ENCODE measurements at places on chromosomes 5 and 9.
A peak's percentile ranks its signal among the peaks of the same experiment; 100 is the strongest.

GRCh38 chr5:128684961-128685360, 146.9 kb upstream of the FBN2 start:
- DNase-seq: no peak

DNA sequence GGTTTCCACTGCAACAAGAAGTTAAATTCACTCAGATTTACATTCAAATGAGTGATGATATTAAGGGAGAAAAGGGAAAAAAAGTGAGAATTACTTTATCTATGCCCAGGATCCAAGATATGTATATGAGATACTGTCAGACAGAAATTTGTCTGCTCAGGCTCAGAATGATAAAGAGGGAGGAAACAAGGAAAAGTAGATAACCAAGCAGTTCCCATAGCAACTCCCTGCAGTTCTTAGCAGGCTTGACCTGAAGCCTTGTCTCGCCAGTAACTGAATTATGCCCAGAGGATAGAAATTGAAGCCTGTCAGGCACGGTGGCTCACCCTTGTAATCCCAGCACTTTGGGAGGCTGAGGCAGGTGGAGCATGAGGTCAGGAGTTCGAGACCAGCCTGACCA, 304.4 kb downstream of the TLE1 start:
- no peak for DNase-seq

GRCh38 chr9:6128030-6128429, 87.6 kb upstream of the IL33 start:
- DNase-seq: no peak

GRCh38 chr5:144219869-144220268, 49.2 kb downstream of the KCTD16 start:
- DNase-seq: no peak

DNA sequence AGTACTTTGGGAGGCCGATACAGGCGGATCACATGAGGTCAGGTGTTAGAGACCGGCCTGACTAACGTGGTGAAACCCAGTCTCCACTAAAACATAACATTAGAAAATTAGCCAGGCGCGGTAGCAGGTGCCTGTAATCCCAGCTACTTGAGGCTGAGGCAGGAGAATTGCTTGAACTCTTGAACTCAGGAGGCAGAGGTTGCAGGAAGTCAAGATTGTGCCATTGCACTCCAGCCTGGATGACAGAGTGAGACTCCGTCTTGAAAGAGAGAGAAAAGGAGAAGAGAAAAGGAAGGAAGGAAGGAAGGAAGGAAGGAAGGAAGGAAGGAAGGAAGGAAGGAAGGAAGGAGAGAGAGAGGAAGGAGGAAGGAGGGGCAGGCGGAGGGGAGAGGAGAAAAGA, 45.1 kb downstream of the MYO10 start:
- no peak for DNase-seq

DNA sequence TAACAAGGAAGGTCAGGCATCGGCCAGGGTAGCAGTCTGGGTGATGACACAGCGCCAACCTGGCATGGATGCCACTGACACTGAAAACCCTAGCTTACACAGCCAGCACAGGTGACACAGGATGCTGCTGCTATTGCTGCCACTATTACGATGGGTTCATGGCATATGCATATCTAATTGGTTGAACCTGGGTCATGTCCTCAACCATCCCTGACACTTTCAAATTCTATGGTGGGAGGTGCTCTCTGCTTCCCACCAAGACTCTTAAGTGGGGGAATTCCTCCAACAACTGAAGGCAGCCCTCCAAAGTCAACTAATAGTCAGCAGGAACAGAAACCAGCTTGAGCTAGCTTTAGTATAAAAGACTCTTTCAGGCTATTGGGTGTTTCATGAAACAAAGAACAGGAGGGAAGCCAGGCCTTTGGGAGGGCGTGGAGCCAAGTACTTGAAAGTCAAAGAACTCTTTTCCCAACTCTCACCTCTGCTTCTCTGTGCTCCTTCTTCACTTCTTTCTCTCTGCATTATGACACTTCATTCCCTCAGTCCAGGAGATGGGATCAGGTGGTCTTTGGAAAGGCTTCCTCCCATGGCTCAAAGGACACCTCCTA, 21.3 kb downstream of the PTTG1 start:
- DNase-seq: no peak

GRCh38 chr5:132183723-132184122, 43.9 kb downstream of the P4HA2 start:
- DNase-seq: no peak

DNA sequence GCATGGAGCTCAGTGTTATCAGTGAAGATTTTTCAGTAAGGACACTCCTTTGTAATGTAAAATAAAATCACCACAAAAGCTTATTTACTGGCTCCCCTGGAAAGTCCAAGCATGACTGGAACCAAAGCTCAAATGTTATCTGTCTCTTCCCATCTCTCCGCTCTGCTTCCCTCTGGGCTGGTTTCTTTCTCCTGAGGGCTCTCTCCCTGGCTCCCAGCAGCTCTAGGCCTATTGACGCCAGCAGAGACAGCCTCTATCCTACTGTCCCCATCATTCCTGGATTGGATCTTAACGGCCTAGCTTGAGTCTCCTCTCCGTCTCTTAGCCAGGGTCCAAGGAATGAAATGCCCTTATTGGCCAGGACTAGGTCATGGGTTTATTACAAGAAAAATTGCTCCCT, 86.1 kb downstream of the TMEM167A start:
- DNase-seq: no peak

- DNase-seq: peak; percentile 75
Measured at GRCh38 chr9:33159777-33160127, 7.4 kb downstream of the B4GALT1 start.

GRCh38 chr5:159912033-159912800, 4.1 kb upstream of the ADRA1B start:
- no peak for DNase-seq

GRCh38 chr9:98860871-98861293, 53.4 kb downstream of the GALNT12 start:
- DNase-seq: peak; percentile 52

- peak; percentile 38 for DNase-seq
Measured at GRCh38 chr5:121251954-121252353, 599.7 kb upstream of the FTMT start.

DNA sequence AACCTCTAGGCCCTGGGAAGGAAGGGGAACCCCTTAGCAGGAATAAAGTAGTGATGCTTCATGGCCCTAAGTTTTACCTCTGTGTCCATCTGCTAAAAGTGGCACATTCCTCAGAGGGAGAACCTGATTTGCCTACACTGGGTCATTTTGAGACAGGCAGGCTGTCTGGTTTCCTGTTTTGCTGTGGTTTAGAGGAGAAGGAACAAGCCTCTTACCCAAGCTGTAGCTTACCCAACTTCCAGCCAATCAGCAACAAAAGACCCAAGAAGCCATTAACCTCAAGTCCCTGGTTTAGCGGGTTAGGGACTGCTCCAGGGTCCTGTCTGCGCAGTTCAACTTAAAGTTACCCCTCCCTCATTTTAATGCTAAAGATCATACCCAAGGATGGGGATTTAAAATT, 411.0 kb downstream of the MAT2B start:
- peak; percentile 19 for DNase-seq

DNA sequence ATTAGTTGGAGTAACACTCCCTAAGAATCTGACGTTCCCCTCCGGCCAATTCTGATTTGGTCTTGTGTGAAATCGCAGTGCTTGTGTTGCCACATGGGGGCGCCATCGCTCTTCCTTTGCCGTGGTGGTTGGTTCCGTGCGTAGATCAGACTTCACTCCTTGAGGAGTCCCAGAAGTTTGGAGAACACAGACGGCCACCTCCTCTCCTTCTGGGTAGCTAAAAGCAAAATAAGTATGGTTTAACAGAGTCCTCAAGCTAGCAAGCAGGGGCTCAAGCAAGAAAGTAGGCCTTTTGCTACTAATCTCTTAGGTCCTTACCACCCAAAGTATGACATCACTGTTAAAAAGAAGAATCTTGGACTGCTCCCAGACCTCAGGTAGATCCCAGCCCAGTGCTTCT, 59.5 kb downstream of the HSPA4 start:
- DNase-seq: peak; percentile 44

GRCh38 chr5:131406975-131407638, 143.3 kb downstream of the CDC42SE2 start:
- DNase-seq: no peak

DNA sequence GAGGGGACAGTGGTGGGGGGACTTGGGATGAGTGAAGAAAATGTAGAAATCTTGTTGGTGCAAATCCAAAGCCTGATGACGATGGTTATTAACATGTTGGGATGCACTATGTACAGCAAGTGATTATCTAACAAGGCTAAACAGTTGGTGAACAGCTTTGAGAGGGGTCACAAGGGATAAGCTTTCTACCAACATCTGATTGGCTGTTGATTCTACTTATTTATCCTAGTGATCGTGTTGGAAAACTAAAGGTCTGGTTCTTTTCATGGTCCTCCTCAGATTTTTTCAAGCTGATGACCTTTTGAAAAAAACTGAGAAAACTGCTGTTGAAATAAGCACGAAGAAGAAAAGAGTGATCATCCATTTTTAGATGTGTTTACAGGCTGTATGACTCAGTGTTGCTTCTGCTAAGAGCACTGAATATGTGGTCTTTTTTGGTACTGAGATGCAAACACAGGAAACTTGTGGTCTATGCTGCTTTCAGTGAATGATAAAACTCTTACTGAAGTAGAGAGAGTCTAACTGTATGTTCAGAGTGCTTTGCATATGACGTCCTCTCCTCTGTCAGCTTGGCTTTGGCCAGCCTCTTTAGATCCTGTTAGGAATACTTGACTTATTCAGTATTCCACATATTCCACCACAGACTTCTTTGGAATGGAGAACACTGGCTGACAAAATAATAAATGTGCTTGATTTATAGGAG, 174.8 kb downstream of the SLF1 start:
- peak; percentile 97 for DNase-seq

DNA sequence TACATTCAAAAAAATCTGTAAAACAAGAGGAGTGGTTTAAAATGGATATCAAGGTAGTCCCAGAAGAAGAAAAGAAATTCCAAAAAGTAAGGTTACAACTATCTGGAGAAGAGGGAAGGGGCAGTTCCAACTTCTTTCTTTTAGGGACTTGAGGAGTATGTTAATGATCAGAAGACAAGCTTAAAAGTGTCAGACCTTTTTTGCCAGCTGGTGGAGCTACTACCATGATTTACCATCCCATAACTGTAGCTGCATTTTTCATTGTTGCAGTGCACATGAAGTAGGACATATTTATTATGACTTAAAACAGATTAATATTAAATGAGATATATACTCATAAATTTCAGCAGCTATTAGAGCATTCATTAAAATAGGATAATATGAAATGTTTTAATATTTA, 158.5 kb upstream of the RGS7BP start:
- no peak for DNase-seq

DNA sequence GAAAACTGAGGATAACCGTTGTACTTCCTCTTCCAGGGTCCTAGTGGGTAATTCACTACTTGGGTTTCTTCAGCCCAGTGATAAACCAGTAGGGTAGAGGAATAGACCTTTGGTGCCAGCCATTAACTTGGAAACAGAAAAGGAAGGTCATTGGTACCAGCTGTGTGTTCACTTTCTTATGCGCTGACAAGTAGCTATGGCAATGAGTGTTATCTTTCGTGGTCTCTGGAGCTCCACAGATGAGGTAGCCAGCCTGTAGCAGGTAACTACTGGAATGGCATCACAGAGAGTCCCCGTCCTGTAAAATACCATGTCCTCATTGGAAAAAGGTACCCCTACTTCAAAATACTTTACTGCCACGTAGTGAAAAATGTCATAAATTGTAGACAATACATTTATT, 2.3 kb downstream of the UHRF2 start:
- DNase-seq: no peak

- no peak for DNase-seq
Measured at GRCh38 chr5:167897371-167897770, 394.1 kb upstream of the WWC1 start.

DNA sequence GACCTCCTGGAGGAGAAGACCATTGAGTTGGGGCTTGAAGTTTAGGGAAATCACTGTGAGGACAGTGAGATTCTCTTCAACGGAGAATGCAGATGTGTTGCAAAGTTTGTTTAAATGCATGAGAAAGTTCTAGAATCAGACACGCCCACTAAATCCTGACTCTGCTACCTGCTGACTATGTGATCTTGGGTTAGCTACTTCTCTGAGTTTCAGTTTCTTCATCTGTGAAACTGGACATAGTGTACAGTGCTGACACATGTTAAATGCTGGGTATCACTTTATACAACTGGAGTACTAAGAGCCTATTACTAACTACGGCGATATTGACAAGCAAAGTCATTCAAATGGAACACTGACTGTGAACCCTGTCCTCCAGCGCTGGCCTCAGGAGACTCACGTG, 255.5 kb downstream of the HSPA4 start:
- DNase-seq: no peak

DNA sequence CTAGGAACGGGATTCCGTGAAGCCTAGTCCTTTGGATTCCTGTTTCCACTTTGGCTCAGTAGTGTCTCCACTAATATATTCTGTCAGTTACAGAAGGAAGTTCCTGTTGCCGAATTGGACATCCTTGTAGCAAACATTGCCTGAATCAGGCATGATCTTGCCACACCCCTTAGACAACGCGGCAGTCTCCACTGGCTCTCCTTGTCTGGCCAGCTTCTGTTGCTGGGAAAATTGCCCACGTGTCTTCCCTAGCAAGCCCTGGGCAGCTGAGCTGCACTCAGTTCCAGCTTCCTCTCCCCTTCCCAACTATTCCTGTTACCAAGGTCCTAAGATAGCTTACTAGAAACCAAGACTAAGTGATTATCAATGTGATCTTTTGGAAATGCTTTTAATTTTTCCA, 316.6 kb upstream of the RIOK2 start:
- no peak for DNase-seq

DNA sequence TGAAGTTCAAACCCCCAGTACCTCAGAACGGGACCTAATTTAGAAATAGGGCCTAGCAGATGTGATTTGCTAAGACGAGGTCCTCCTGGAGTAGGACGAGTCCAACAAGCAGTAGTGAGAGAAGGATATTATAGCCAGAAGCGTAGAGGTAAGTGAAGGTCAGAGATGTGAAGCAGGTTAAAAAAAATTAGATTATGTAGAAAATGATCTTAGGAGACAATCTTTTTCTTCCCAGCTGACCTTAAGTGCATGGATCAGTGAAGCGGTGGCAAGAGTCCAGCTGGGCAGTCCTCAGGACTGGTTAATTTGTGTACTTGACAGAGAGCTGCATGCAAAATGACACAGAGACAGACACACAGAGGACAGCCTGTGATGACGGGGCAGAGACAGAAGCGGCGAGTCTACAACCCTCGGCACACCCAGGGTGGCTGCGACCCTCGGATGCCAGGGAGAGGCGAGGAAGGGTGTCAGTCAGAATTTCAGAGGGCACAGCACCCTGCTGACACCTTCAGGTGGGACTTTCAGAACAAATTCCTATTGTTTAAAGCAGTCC, 131.4 kb upstream of the IRX4 start:
- no peak for DNase-seq

DNA sequence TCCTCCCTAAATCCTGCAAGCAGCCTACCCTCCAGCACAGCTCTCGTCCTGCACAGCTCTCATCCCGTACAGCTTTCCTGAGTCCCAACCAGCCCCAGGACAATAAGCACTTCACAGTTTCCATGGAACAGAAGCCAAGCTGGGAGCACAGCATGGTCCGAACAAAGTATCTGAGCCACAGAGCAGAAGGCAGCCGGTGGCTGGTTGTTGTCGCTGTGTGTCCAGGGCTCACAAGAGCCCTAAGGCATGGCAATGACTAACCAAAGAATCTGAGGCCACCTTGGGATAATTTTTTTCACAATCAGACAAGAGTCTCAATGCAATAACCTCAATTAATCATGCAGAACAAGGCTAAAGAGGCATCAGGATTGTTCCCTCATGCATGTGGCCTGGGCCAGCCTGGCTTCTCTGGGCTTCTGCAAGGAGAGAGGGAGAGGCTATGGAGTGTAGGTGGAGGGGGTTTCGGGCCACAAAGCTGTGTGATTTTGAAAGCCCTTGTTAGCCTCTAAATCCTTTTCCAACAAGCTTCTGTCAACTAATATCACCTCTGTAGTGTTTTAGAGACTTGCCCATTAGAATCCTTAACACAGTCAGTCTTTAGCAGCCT, 323.4 kb downstream of the PIK3R1 start:
- DNase-seq: no peak
